ENCODE measurements at places on chromosomes 2 and 18.

DNA sequence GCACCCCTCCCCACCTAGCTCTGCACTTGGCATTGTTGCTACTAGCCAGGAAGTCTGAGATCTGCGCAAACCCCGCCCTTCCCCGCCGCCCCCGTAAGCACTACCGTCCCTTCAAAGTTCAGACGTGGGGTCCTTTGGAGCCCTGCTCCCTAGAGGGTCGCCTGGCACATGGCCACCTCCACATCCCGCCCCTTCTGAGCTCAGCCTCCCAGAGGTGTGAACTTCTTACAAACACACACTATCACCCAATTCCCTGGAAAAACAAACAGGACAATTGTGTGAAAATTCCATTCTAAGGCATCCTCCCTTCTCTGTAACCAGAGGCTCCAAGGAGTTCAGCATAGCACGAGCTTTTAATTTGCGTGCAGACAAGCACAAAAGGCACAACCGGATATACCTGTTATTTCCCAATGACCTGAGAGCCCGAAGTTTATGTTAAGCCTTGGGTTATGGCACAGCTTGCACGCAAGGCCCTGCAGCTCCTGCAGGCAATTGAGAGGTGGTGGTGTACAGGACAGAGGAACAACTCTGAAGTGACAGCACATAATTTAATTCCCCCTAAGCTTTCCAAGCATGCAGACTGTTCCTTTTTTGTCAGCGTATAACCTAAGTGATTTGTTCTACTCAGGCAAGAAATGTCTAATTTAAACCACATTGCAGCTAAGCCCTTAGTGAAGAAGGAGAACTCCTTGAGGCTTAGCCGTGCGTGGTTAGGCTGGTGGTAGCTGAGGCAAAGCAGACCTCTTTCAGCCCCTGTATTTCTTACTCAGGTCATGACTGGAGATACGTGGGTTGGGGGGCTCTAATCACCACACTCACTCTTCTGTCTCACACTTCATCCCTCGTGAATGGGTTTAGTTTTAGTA lies 20.3 kb upstream of the CYP1B1 start:
- peak; percentile 61 for DNase-seq

DNA sequence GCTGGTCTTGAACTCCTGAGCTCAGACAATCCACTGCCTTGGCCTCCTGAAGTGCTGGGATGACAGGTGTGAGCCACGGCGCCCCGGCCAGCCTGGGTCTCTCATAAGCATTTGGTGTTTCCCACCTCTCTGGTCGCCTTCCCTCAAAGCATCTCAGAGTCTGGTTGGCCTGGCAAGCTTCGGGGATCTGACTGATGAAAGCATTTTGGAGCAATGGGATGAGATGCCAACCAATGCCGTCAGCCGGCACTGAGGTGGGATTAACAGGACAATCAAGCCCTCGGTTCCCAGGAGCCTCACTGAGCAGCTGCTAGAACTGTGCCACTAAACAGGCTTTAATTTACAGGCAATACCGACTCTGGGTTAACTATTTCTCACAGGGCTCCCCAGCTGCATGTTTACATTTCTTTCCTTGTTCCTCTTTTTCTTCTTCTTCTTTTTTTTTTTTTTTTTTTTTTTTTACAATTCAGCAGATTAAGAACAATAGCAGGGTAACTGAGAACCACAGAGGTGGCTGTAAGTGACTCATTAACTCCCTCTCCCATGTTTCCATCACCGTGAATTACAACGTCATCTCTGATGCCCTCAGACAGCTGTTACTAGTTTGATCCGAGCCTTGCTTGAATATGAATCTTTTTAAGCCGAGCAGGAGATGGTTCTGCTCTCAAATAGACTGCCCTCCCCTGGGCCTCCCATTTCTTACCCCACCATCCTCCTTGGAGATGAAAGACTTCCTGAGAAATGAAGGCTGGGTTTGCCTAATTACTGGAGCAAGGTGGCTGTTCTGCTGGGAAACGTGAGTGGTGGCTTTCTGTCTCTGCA lies 37.9 kb downstream of the ODC1 start:
- peak; percentile 28 for DNase-seq

DNA sequence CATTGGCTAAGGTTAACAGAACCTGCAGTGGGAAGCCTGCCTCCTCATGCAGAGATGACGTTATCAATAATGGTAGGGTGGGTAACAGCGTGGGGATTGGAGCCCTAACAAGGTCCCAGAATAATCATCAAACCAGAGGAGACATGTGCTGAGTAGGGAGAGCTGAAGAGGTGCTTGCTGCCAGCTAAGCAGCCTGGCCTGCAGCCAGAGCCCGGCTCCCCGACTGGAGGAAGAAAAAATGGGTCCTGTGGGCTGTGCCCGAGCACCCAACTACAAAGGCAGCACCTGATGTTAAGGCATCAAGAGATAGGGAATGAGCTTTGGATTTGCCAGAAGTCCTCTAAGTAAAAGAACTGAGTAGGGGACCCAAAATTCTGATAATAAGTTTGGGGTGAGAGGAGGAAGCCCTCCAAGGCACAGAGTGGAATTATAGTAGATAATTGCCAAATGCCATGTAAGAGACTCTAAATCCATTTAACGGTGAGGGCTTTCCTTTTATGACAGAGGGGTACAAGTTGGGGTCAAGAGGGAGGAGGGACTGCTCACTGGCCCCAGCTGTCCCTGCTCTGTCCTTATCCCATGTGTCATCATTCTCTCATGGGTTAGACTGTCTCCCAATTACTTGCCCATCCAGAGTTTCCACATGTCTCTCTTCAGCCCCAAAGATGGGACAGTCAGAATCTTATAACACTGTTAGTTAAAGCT lies 156.1 kb downstream of the ANTXR1 start:
- DNase-seq, result no peak

DNA sequence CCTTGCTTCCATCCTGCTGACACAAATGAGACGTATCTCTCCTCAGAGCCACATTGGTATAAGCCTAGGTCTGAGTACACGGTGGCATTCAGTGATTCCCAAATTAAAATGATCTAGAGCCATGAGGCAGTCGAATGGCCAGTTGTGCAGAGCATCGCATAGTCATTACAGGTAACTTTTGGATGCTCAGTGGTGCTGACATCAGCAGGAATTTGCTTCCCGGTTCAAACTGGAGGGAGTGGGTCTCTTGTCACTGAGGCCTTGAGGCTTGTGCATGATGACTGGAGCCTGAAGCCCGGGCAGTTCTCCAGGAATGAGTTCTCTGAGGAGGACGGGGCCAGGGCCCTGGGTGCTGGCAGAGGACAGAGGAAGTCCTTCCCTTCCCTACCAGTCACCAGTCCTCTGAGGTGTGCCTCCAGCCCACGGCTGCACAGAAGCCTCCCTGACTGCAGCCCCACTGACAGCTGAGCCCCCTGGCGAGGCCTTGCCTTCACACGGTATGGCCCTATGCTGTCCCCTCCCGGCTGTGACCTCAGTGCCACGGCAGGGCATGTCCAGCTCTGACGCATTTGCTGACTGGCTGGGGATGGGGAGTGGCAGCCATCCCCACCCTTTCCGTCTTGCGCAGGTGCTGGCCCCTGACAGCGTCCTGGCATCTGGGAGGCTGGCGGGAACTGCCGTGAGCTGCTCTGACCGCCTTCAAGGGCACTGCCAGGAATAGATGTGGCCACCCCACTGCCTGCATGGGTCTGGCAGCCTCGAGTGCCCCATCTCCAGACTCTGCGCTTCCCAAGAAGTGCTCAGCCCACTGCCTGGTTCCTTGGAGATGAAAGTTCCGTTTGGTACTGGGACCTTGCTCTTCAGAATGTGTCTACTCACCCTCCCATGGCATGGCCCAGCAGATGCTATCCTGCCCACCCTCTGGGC lies 117.4 kb downstream of the CELF4 start:
- DNase-seq, result no peak

GRCh38 chr2:42316910-42317309 lies 44.1 kb downstream of the COX7A2L start:
- no peak for DNase-seq

DNA sequence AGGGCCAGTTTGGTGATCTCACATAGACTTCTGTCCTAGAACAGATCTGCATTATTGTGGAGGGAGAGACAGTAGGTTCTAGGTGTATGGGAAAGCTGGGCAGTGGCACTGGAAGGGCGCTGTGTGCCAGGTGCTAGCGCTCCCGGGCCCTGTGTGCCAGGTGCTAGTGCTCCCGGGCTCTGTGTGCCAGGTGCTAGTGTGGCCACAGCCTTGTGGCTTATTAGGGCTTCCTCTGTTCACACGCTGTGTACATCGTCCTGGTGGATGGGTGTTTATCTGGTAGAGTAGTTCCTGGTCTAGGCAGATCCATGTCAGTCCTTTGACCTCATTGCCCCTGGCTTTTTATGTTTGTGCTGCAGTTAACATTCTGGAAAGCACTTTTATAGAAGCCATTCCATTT lies 263.4 kb downstream of the AGAP1 start:
- DNase-seq, result no peak

- DNase-seq, result no peak
Measured at GRCh38 chr2:204312105-204312504, 233.2 kb upstream of the PARD3B start.

DNA sequence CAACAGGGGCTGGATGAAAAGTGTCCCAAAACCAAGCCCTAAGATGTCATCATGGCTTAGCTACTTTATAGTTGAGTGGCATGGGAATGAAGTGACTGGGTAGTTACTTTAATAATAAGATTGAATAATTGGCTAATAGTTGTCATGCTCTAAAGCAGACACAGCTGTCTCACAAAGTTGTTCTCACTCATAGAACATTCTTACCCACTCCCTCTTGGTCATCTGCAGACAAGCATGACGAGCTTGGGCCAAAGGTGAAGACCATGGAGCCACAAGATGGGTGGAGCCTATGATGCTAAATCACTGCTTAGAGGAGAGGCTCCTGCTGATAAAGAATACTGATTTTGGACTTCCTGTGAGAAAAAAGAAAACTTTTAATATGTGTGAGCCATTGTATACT lies 62.4 kb upstream of the MMADHC start:
- DNase-seq, result peak; percentile 72

GRCh38 chr2:20617892-20618467 lies 32.9 kb downstream of the HS1BP3 start:
- DNase-seq, result peak; percentile 89

All from kidney glomerular epithelial cell (primary cell).